Fibroblast of skin of left quadriceps (primary cell): ENCODE measurements at places on chromosomes 13 and 19.
A peak's percentile ranks its signal among the peaks of the same experiment; 100 is the strongest.

- DNase-seq: peak; percentile 56
These were observed 9.9 kb upstream of the ACSBG2 start for GRCh38 chr19:6125571-6125989.

DNA sequence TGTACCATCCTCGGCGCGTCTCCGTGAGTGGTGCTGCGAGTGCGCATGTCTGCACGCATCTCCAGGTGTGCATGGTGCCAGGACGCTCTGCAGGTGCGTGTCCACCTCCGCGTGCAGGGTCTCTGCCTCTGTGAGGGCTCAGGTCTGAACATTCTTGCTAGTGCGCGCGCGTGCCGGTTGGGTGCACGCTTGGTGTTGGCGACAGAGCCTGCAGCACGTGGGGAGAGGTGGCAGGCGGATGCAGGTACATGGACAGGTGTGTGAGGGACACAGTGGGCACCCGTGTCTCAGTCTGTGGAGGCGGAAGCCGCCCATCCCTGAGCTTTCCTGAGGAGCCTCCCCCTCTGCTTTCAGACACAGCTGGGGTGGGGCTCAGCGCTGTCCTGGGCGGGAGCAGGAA, 4.9 kb upstream of the OR10H2 start:
- no peak for DNase-seq

DNA sequence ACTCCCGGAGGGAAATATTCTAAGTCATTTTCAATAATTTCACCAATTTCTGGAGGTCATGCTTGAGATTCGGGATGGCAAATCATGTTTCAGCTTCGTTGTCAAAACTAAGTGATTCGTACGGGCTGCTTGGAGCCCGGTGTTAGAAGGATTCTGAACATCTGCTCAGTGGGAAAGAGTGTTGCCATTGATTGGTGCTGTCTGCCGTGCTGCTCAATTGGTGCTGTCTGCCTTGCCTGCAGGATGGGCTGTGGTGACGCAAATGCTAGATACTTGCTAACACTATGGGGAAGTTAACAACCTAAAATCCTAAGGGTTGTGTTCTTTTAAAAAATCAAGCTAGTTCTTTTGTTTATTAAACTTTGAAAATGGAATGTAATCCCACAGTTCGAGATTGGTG, 17.3 kb upstream of the CACNG8 start:
- no peak for DNase-seq

GRCh38 chr13:107252428-107252827, 684.5 kb upstream of the ARGLU1 start:
- no peak for DNase-seq

- no peak for DNase-seq
These were observed 14.0 kb downstream of the UHRF1 start for GRCh38 chr19:4923276-4923747.

- no peak for DNase-seq
These were observed 1.9 kb downstream of the TPM4 start for GRCh38 chr19:16077984-16078758.
